ENCODE measurements at places on chromosomes 6 and 20.

GRCh38 chr6:129667621-129668020 is 42.4 kb downstream of the ARHGAP18 start:
- no peak for DNase-seq

DNA sequence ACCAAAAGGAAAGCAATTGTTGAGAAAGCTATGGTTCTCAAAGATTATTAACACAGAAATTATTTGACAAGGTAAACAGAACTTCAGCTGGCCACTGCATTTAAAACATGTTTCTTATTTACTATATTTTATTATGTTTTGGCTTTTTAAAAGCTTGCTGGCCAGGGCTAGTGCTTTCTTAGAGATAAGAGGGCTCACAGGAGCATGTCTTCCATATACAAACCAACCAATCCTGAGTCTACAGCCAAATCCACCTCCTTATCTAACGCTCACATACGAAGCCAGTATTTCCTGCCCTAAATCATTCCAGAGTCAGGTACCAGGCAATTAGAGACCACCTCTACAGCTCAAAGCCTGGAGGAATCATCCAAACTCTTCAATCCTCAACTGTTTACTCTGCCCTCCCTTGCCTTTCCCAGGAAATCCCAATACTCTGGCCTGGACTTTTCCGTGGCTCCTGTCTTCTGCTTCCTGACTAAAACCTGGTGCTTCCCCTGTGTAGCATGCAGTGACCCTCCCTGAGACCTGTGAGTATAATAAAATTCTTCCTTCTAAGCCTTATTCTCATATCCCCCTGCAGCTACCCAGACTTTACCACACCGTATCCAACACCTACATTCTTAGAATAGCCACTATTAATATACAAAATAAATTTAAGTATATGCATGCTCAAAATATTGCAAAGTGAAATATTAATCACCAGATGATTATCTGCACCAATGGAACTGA is 33.2 kb downstream of the RANBP9 start:
- no peak for DNase-seq

DNA sequence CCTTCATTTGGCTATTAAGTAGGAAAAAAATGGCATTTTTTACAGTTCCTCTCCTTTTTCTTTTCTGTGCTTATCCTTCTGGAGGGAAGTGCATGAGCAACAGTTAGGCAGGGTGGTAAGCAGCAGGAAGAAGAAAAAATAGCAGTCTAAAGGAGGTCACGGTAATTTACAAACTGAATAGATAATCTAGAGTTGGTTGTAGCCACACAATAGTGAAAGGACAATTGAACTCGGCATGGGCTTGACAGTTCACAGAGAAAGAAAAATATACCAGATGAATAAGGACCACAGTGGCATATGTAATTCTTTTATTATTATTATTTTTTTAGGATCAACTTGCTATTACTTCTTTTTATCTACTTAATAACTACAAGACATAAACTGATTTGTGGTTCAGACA is 358.6 kb downstream of the BTBD9 start:
- DNase-seq: no peak

DNA sequence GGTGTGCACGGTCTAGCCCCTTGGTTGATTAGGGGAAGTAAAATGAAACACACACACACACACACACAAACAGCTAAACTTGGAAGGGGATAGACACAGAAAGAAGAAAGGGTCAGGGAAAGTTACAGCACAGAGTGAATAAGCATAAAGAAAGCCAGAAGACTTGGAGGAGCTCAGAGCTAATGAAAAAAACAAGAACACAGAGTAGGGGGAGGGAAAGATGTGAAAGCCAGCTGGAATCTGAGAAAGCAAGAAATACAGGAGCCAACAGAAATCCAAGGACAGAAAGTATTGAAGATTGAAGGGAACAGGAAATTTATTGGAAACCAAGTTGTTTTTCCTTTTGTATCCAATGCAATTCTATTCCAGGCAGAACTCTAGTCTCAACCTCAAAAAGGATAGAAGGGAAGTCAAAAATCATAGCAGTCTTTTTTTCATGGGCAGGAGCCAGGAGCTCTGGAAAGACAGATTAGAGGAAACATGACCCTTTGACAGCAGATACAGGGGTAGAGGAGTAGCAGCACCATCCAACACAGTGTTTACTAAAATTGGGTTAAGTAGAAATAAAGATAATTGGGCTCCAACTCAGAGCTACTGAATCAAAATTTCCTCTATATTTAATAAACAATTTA is 10.1 kb downstream of the HMGCLL1 start:
- no peak for DNase-seq

GRCh38 chr6:167689751-167690150 is 137.0 kb upstream of the AFDN start:
- DNase-seq: no peak

DNA sequence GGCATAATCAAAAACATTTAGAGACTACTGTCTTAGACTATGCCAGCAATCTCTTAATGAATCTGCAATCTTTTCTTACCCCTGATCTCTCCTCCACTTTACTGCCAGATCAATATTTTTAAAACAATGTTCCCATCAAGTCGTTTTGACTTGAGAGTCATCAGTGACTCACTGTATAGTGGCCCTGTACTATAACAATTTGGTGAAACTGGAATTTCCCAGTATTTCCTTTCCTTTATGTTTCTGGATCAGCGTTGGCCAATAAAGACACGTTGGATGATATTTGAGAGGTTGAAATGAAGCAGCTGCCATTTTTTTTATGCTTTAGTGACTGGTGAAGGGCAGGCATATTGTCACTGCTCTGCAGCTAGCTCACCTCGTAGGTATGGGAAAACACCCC is 10.1 kb upstream of the SMIM13 start:
- peak; percentile 49 for DNase-seq

- no peak for DNase-seq
These were observed 16.4 kb downstream of the DEFB132 start for GRCh38 chr20:273884-274283.

DNA sequence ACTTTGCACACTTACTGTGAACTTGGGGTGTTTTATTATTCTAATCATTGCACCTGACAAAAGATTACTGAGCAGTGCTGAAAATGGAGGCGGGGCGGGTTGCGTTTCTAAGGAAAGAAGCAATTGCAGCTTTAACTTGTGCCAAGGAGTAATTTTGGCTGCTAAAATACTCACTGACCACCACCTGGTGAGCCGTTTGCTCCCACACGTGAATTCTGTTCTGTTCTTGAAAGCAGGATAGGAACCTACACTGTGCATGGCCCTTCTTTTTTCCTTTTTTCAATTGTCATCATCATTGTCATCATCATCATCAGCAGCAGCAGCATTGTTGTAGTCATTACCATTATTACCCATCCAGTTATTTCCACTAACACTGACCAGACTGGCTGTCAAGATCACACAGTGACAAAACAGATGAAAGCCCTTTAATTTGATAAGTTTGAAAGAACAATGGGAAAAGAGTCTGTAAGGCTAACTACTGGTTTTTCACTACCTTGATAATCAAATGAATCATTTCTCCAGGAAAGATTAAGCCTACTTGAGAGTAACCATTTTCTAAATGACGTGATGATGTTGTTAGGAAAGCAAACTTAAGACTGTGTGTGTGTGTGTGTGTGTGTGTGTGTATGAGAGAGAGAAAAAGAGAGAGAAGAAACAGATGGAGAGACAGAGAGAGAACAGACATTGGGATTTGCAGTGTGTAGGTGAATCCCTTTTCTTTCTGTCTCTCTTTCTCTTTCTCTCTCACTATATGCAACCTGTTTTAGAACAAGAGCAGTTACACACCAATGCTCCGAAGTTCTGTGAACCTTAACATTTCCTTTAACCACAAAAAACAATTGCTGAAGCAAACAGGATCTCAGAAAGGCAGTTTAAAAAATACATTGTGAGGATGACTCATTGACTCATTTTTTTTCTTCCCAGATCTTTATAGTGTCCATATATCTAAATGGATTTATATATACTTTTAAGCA is 3.8 kb downstream of the RIPOR2 start:
- no peak for DNase-seq

- DNase-seq: no peak
These were observed 434.5 kb downstream of the PREX1 start for GRCh38 chr20:48393311-48393685.

DNA sequence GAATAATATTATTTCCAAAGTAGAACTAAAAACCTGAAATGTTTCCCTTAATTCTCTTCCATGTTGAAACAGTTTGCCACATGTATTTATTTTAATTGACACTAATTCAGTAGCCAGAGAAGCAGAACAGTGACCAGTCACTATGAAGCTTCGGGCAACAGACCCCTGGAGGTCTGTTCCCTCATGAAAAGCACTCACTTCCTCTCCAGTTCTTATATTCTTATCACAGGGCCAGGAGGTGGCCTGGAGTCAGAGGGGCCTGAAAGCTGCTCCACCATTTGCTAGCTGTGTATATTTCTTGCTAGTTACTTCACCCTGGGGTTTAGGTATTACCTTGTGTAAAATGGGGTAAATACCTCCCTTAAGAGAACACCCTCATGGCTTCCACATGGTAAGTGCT is 49.1 kb downstream of the MAP7 start:
- DNase-seq: no peak

Measured in suppressor macrophage treated with lipopolysaccharide for 1 hour (primary cell).